GM06990 (cell line): ENCODE measurements at places on chromosomes 1 and 21.
A peak's percentile ranks its signal among the peaks of the same experiment; 100 is the strongest.

- peak; percentile 37 for DNase-seq
These were observed 76.5 kb upstream of the BTG3 start for GRCh38 chr21:17688912-17689874.

GRCh38 chr1:38044221-38045215 is 2.1 kb downstream of the POU3F1 start:
- DNase-seq: no peak

GRCh38 chr1:5835179-5835562 is 157.1 kb downstream of the NPHP4 start:
- DNase-seq: no peak

DNA sequence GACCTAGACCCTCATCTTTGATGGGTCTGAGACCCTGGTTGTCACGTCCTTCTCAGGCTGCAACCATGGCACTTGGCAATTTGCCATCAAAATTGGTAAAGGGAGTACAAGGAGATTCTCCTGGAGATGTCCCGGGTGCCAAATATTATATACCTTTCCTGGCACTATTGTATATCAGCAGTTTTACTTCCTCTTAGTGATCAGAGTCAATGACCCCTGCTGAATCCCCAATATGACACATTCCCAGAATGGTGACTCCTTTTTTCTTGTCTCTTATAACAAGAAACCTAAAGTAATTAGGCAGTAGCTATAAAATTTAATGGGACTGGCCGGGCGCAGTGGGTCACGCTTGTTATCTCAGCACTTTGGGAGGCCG is 39.6 kb upstream of the CDC42BPA start:
- no peak for DNase-seq

DNA sequence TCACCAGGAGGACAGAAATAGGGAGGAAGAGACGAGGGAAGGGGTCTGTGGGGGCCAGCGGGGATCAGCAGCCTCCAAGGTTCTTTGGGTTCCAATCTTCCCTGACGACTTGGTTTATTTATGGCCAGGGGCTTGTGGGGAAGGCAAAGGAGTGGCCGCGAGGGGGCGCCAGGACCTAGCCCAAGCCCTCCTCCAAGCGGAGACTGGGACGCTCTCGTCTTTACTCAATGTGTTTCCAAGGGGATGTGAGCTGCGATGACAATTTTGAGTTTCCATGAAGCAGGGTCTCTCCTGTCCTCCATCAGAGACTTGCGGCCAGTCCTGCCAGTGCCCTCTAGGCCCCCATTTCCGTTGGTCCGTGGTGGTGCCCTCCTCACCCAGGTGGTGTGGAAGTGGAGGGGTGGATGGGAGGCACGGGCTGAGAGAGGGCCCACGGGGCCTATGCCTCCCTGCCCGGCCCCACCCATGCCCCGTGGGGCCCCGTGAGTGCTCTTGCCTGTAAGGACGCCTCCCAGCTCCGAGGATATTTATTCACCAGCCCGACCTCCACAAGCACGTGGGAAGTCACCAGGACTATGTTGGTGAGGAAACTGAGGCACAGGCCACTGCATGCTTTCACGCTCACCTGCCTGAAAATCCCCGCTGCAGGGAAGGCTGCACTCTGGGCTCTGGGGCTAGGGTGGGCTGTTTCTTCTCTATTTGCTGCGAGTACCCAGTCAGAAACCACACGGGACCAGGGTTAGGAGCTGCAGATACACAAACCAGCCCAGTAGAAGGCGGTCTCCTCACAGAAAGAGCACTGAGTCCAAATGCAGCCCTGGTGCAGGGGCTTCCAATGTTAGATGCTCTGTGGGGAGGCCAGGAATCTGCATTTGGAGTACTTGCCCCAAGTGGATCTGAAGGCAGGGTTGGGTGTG is 26.5 kb downstream of the DMRTB1 start:
- peak; percentile 44 for DNase-seq

GRCh38 chr1:115544131-115544530 is 97.6 kb upstream of the VANGL1 start:
- no peak for DNase-seq

- DNase-seq: no peak
These were observed 63.1 kb downstream of the TMPRSS15 start for GRCh38 chr21:18340387-18340942.

DNA sequence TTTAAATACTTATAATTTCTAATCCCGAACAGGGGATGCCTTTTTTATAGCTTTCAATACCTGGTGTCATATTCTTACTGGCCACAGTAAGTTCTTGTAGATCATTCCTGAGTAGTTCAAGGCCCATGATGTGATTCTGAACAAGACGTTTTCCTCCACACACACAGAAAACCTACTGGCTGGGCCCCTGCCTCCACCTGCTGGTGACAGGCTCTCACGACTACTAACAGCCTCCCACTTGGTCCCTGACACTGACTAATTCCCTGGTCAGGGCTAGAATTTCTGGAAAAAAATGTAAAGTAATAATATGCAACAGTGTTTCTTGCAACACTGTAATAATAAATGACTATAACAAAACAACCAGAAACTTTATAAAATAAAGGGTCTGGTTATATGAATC is 50.4 kb upstream of the RIPK4 start:
- no peak for DNase-seq

DNA sequence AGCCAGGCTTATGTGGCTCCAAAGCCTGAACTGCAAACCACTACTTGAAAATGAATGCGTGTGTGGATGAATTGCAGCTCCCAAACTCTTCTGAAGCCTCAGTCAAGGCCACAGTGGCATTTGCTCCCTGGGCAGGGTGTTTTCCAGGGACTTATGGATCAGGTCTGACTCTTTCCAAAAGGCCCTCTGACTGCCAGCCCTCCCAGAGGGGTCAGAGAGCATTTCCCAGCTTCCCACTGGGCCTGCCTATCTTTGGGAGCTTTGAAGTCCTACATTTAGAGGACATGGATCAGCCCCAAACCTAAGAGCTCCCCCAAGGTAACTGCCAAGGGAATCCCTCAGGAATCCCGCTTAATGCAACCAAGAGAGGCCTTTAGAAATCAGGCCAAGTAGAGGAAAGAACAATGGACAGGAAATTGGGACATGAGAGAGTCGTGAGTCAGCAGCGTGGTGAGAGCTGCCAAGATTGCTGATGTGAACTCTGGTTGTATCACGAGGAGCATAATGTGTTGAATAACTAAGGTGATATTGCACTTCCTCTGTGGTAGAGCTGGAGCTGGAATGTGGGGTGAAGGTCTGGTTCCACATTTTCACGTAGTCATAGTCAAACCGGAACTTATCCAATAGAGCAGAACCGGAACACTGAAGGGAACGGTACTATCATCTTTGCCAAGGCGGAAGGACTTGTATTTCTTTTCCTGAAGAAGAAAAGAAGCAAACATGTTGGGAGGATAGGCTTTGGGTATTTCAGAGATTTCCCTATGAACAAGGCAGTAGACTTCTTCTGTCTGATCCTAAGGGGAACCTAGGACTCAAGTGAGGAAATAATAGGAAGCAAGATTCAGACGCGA is 99.4 kb upstream of the JUN start:
- no peak for DNase-seq

GRCh38 chr1:183506561-183506960 is 34.3 kb downstream of the SMG7 start:
- no peak for DNase-seq

DNA sequence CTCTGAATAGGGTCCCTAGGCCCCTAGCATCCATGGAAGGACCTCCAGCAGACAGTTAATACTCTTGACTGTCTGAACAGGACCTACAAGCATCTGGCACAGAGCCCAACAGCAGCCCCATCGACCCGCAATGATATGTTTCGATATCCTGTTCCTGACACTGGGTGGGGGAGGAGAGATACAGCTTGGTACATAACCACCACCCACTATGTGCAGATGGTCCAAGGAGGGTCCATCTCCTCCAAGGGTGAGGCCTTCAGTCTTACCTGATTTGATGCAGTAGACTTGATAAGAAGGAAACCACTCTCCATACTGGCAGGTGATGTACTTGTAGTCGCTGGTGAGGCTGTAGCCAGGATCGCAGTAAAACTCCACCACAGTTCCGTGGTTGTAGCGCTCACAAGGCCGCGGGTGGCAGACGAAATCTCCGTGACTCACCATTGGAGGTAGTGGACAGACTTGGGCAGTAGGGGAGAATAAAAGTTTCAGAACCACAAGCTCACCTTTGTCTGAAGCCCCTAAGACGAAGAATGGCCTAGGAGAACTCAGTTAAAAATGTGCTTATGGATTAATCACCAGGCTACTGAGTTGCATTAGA is 86.0 kb upstream of the TLR5 start:
- DNase-seq: no peak

- no peak for DNase-seq
These were observed 11.5 kb downstream of the ALDH4A1 start for GRCh38 chr1:18890706-18891425.

DNA sequence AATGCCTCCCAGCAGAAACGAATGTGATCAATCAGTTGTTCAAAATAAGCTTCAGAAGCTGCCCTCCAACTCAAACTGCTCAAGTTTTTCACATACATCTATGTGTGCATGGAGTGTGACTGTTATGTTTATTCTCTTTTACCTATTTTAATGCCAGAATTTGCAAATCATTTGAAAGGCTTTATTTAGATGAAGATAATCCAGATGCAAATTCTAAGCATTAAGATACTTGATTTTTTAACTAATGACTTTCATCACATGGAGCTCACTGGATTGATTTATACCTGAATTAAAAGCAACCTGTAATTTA is 69.5 kb downstream of the PLD5 start:
- no peak for DNase-seq

DNA sequence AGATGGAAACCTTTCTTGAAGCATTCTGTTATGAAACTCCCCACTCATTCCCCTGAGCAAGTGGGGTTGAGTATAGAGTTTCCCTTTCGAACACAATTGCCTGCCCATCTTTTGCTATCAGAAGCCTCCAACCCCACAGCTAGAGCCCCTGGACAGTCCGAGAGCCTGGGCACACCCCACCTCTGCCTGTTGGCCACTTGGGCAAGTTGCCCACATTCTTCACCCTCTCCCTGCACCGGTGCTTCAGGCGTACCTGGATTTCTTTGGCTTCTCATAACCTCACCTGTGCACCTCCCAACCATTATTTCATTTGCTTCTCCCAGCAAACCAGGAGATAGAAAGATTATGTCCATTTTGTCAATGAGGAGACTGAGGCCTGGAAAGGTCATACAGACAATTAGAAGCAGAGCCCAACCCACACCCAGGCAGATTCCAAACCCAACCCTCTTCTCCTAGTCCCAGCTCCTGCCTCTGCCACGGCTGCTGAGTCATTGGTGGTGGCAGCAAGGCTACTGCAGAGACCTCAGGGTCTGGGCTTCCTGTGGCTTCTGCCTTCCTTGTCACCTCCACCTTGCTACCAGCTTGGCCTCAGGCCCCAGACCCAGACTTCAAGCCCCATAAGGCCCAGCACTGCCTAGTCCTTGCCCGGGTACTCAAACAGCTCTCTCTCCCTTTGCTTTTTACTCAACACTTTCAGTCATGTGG is 118.7 kb upstream of the ZBTB40 start:
- no peak for DNase-seq

DNA sequence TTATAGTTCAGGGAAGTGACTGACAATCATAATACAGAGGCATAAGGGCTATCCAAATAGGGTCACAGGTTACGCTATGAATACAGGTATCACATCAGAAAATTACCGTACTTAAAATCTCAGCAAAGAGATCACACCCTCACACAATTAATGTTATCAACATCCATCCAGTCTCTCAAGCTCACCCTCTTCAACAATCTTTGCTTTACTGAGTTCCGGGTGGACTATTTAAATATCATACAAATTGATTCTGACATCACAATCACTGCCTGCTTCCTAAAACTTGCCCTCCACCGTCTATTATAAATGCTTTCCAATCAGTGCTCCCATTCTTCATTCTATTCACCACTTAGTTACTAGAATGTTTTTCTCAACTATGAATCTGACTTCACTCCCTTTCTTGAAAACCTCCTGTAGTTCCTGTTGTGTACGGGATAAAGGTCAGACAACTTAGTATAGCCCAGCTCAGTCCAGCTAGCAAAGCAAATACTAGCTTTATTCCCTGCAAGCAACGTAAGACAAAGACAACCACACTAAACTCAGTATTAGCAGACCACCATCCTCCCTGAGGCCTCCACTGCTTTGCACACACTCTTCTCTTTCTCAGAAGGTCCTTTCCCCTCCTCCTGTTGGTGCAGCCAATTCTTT is 398.7 kb downstream of the SMYD3 start:
- no peak for DNase-seq

- no peak for DNase-seq
These were observed 238.8 kb downstream of the NCAM2 start for GRCh38 chr21:21236996-21237395.

DNA sequence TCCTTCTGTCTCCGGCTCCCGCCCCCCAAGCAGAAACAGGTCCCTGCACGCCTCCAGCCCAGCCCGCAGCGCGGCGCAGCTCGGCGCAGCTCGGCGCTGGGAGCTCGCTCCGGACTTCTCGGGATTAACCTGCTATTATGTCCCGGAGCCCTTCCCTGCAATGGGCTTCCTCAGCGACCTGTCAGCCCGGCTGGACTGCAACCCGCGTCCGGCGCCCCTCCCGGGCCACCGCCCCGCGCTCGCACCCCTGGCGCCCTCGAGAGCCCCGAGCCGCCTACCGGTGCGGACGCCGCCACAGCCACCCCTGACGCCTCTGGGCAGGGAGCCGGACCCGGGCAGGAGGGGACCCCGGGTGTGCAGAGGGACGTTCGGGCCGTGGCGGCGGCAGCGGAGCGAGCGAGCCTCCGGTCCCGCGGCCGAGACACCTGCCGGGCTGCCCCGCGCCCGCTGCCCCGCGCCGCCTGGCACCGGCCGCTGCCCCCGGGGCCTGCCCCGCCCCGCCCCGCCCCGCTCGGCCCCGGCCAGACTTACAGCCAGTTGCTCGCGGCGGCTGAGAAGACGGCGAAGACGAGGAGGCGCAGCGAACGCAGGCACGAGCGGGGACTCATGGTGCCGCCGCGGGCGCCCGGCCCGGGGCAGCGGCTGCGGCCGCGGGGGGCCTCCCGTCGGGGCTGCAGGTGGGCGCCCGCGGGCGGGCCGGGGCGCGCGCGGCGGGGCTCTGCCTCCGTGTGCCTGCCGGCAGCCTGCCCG is 407 bp downstream of the WNT4 start:
- DNase-seq: no peak

- no peak for DNase-seq
These were observed 87.0 kb downstream of the POFUT2 start for GRCh38 chr21:45200581-45201296.

DNA sequence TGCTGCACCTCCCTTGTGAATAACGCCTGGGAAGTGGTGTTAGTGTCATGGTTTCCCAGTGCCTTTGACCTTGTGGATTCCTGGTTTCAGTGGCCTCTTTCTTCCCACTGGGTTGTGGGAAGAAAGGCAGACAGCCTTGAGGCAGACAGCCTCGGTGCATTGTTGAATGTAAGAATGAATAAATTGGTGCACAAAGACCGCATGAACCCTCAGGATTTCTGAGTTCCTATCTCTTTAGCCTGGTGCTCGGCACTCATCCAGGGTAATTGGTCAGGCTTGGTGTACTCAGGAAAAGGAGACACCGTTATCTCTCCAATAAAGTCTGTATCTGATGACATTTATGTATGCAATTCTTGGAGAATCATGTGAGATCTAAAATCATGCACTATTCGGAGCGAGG is 5.1 kb downstream of the ZNF362 start:
- DNase-seq: no peak

DNA sequence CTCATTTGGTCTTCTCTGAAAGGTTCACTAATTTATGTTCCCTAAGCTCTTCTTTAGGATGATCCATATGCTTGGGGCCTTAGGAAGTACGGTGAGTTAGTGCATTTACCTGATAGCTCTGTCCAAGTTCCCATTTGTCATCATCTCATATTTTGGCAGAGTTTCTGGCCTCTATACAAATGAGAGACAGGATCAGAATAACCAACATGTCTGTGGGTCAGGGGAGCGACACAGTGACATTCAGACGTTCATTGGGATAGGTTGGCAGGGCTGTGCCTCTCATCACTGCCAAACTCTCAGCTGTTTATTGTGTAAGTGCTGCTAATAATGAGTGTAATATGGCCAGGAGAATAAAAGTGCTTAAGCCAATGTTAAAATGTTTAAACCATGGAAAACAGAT is 561.1 kb upstream of the ZRANB2 start:
- no peak for DNase-seq
